GM23338 (cell line): ENCODE measurements at places on chromosomes 4 and X. TPM values are rescaled to one million over a fixed set of nuclear protein-coding genes. Genes with fewer than 3 reads are reported as not detected.

DNA sequence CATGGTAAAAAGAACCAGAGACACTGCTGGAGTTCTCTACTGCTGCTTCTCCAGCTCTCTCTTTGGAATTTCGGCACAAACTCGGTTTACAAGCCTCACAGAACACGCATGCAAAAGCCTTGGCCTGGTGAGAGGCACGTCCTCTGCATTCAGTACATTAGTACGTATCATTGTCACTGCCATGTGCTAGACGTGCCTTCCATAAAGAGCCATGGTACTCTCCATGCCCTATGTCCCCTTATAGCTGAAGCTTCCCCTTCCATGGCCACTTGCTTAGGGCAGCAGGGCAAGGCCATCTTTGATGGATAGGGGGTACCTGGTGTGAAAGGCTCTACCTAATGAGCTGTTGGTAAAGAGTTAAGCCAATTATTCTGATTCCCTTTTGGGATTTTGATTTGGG is 35.0 kb downstream of the DIPK2B start:
- H3K4me1 ChIP-seq, result no peaks in the 10 kb centered on the region
- no peak overlapping the region for H3K27ac ChIP-seq
- no peaks in the 10 kb centered on the region for H3K27me3 ChIP-seq
- no peak for DNase-seq

GRCh38 chr4:109554971-109555370 is 5.1 kb upstream of the MCUB start:
- H3K36me3 ChIP-seq, result no peaks in the 10 kb centered on the region; the same call in 1 of the 2 replicates
- peaks cover 7% of the 10 kb centered on the region for H3K4me1 ChIP-seq
- DNase-seq, result no peak
- no peaks in the 10 kb centered on the region for H3K27me3 ChIP-seq
- H3K27ac ChIP-seq, result no peak overlapping the region

DNA sequence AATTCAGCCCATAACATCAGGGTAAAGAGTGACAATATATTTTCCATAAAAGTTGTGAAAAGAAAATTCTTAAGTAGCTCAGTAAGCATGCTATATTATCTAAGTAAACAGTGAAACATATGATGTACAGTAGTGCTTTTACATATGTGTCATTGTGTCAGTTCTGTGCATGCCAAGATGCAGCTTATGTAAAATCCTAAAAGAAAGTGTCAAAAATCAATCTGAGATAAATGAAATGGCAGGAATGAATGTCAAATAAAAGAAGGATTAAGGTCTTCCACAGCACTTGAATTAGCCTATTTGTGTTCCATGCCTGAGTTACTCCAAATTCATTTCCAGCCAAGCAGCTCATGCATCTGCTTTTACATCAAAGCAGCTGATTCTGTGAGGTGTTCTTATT is 452.7 kb upstream of the HS3ST1 start:
- DNase-seq, result no peak
- peaks cover 5% of the 10 kb centered on the region; the same call in 1 of the 2 replicates for H3K4me1 ChIP-seq
- no peak overlapping the region for H3K4me3 ChIP-seq
- H3K36me3 ChIP-seq, result peaks cover under 1% of the 10 kb centered on the region; the same call in 1 of the 2 replicates
- no peak overlapping the region for H3K27ac ChIP-seq
- H3K27me3 ChIP-seq, result no peaks in the 10 kb centered on the region

The STPG2 gene
- polyA plus RNA-seq, result 0.14 and 0.32 TPM in 2 replicates
